ENCODE measurements at places on chromosomes 13 and 19.
A peak's percentile ranks its signal among the peaks of the same experiment; 100 is the strongest.

- no peak for DNase-seq
Measured at GRCh38 chr19:45591004-45591637, 6.5 kb upstream of the OPA3 start.

- no peak for DNase-seq
Measured at GRCh38 chr19:3108775-3109174, 14.6 kb downstream of the GNA11 start.

DNA sequence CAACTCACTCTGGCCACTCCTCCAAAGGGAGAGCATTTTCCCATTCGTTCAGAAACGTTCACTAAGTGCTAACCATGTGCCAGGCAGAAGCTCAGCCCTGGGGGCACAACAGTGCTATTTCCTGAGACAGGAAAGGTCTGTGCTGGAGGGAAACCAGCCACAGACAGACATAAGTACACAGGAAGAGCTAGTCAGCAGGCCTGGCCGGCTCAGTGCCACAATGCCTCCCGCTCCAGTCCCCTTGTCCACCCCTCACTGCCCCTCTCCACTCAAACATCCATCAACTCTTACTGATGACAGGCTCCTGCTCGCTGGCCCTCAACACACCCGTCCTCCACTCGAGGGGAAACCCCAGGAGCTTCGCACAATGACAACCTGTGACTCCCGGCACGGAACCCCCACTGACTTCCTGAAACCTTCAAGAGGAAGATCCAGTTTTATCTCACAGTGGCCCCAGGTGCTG lies 11.3 kb upstream of the PLA2G4C start:
- DNase-seq: no peak

DNA sequence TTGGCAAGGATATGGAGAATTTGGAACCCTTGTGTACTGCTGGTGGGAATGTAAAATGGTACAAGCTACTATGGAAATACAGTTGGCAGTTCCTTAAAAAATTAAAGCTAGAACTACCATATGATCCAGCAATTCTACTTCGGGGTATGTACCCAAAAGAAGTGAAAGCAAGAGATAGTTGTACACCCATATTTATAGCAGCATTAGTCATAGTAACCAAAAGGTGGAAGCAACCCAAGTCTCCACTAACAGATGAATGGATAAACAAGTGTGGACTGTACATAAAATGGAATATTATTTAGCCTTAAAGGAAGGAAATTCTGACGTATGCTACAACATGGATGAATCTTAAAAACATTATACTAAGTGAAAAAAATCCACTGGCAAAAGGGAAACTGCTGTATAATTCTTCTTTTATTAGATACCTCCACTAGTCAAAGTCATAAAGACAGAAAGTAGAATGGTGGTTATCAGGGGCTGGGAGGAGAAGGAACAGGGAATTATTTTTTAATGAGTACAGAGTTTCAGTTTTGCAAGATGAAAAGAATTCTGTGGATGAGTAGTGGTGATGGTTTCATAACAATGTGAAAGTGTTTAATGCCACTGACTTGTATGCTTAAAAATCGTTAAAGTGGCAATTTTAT lies 141.6 kb downstream of the RXFP2 start:
- DNase-seq: no peak

DNA sequence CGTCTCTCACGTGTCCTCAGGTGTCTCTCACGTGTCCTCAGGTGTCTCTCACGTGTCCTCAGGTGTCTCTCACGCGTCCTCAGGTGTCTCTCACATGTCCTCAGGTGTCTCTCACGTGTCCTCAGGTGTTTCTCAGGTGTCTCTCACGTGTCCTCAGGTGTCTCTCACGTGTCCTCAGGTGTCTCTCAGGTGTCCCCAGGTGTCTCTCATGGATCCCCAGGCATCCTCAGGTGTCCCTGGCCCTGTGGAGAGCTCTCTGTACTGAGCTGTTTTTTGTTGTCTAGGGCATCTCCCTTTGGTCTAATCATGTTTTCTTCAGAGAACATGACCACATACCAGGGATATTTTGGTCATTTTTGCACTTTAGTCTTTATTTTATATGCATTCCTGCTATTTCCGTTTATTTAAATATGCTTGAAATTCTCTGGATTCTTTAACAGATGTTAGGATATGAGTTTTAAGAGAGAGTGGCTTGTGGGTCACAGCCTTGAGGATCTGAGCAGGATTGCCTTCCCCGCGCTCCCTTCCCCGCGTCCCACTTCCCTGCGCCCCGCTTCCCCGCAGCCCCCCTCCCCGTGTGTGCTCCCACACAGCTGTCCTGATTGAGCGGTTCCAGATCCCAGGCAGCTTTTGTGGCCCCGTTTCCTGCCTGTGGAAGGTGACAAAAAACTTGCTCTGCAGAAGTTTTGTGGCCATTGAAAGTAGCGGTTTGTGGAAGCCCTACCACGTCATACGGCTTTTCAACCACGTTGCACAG lies 31.9 kb downstream of the ATP4B start:
- no peak for DNase-seq

GRCh38 chr19:33375156-33375836 lies 1.8 kb downstream of the CEBPG start:
- no peak for DNase-seq

- DNase-seq: no peak
Measured at GRCh38 chr13:111604097-111604496, 283.7 kb downstream of the TEX29 start.

DNA sequence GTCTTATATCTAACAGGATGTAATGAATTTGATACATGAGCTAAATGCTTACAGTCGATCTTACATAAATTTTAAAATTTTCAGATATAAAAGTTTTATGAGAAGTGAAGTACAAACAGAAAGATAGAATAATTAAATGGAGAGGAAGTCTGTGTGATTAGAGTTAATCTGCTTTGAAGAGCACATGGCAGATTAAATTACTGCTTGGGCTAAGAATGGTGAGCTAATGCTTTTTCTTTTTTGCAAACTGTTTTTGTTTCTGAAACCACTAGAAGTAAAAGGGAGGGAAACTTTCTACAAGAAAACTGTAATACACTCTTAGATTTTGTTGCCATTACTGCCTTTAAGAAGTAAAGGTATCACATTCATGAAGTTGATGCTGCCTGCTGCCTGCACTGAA lies 96.3 kb upstream of the SPRY2 start:
- no peak for DNase-seq

GRCh38 chr19:8512115-8512967 lies 1.6 kb downstream of the ZNF414 start:
- DNase-seq: no peak

GRCh38 chr19:16470911-16471811 lies 609 bp downstream of the EPS15L1 start:
- no peak for DNase-seq

DNA sequence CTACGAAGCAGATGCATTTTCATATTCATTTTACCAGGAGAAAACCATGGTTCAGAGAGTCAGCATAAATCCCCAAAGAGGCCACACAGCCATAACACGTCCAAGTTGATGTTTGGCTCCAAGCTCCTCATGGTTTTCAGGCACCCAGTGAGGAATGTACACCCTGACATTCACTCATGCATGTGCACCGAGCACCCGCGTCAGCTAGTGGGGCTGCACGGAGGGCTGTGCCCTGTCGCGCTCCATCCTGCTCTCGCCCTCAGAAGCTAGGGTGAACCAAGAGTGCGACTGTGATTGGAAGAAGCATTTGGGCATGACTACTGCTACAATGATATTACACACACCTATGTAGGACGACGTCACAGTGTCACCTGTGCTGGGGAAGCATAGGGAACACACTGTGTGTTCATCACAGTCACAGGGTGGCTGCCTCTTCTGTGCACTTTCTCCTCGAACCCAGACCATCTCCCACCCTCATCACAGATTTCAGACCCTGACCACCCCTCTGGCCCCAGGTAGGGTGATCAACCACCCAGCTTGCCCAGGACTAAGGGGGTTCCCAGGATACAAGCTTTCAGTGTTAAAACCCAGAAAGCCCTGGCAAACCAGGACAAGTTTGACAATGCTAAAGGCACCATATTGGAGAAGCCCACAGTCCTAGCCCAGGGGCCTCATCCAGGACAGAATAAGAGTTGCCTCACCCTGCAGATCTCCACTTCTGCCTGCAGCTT lies 148.6 kb upstream of the ZNF507 start:
- DNase-seq: peak; percentile 32

DNA sequence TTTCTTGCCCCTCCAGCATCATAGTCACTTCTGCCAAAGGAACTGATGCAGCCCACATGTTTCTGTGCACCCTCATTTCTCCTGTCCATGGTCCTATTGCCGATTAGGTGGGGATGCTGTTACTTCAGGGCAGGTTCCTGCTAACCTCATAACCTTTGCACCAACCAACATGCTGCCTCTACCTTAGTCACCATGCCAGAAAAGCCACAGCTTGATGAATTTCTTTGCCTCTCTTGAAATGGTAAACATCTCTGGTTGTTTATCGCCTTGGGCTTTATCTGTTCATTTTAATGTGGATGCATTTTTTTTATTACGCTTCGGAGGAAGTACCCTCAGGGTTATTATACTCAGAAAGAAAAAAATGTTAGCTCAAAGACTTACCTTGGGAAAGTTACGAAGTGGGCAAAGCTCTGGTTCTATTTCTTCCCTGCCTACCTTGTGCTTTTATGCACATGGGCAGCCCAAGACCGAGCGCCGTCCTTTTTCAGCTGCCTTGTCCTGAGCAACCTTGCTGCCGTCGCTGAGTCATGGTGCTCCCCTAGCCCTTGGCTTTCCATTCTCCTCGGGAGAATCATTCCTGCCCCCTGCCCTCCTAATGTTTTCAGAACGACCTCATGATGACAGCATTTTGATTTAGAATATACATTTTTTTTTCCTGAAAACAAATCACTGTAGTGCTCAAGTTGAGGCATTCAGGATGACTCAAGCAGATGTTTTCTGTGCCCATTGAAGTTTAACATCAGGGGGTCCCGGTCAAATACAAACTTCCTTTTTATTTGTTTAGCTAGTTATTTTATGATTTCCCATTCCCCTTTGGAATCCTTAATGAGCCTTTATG lies 280.0 kb downstream of the SHISA2 start:
- DNase-seq: no peak

- DNase-seq: no peak
Measured at GRCh38 chr19:58518256-58519086, 1.1 kb downstream of the ZBTB45 start.

GRCh38 chr19:46924874-46925547 lies 64.2 kb downstream of the ARHGAP35 start:
- DNase-seq: no peak

DNA sequence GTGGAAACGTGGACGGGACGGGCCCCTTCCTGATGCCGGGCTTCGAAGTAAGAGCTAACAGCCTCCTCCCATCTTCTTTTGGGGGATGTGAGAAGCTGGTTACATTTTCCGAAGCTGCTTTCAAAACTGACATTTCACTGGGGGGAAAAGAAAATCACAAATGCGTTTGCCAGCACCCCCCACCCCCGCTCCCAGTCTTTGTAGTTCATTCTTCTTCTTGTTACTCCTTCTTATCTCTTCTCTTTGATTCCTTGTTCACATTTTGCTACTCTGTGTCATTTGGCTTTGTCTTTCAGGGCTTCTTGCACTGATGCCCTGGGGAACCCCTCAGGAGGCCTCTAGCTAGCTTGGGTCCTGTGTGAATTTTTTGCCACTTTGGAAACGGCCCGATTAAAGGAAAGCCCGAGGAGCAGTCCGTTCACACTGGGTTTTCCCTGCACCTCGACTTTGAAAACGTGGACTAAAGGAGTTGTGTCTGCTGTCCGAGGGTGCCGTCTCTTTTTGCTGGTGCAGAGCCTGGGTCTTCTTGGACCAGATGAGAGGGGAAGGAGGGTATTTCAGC lies 1.3 kb downstream of the CARM1 start:
- DNase-seq: no peak

DNA sequence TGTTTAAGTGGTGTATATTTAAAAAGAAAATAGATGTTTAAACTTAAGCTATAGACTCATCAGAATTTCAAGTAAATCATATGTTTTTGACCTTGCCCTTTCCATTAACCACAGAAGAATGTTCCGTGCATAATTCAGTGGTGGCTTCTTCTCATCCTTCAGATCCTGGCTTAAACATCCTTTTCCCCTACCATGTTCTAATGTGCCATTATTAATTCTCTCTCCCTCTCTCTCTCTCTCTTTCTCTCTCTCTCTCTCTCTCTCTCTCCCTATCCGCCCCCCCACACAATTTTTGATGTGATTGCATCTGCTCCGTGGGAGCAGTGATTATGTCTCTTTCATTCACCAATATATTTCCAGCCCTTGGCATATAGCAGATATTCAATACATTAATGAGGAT lies 116.4 kb downstream of the DCLK1 start:
- DNase-seq: no peak

DNA sequence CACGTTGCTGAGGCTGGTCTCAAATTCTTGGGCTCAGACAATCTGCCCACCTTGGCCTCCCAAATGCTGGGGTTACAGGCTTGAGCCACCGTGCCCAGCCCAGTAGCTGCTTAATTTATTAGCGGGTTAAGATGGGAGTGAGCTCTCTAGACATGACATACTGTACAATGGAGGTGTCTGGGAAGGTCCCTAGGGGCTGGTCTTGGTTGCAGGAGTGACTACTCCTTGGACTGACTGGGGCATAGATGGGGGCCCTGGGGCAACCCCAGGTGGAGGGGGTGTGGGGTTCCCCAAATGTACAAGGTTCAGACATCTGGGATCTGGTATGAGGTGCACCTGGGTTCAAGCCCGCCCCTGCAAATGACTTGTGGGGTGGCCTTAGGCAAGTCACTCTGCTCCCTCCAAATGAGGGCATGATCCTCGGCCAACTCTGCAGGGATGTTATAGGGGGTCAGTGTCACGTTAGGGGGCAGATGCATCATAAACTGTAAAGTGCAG lies 12.8 kb downstream of the CIB3 start:
- no peak for DNase-seq

DNA sequence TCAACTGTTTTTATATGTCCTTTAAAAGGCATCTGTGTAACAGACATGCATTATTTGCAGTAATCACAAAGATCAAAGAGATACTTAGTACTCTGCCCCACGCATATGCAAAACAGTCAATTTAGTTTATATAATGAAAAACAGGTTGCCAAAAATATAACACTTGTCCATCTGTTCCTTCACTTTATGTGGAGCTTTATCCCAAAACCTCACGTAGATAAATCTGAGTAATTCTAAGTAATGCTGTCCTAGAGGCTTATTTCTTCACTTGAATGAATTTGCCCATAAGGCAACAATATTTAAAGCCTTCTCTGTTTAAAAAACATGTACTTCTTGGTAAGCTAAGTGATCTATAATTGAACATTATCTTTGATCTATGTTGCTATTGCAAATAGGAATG lies 20.3 kb upstream of the SLITRK6 start:
- no peak for DNase-seq

- DNase-seq: no peak
Measured at GRCh38 chr13:19055611-19056010, 126.0 kb downstream of the TUBA3C start.

- DNase-seq: peak; percentile 79
Measured at GRCh38 chr19:10270180-10270615, 722 bp upstream of the ICAM1 start.

Data from tibial artery (tissue), 4 donors.